ENCODE measurements at places on chromosomes 3 and 15. TPM values are rescaled to one million over a fixed set of nuclear protein-coding genes. Genes with fewer than 3 reads are reported as not detected.

The VEPH1 gene
- not detected for total RNA-seq

The PLA1A gene
- total RNA-seq = not detected

The KCNH8 gene
- total RNA-seq = not detected

The AMT gene
- 3.8 TPM for total RNA-seq

The GOLGA6L7 gene
- total RNA-seq = not detected

The TMCO5A gene
- not detected for total RNA-seq
